Hippocampal formation (tissue), 2 donors: ENCODE measurements at places on chromosomes 4 and X.

- DNase-seq, result no peak
Measured at GRCh38 chrX:83819304-83819703, 41.6 kb upstream of the CYLC1 start.

DNA sequence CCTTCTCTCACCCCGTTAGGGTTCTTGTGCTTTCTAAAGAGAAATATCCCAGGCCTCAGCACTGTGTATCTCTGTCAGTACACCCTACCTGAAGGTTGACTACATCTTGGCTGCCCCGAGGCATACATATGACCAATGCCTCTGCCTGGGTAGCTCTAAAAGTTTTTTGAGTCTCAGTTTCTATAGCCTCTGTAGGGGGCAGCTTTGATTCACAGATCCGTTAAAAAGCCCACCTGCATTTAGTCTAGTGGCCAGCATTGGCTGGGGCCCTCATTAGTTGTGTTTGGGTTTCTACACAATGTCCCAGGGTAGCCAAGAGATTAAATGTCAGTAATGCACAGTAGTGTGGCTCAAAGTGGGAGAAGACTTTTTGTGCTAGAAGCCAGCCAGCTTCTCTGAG is 151.1 kb downstream of the CFAP299 start:
- no peak for DNase-seq

GRCh38 chr4:59945277-59945676 is 1254.8 kb upstream of the ADGRL3 start:
- DNase-seq, result no peak

- DNase-seq, result no peak
Measured at GRCh38 chrX:81925812-81926211, 723.9 kb downstream of the SH3BGRL start.

- no peak for DNase-seq
Measured at GRCh38 chr4:111334361-111334760, 711.5 kb upstream of the PITX2 start.

GRCh38 chrX:57286507-57287251 is at the start of gene FAAH2:
Gene FAAH2, plus strand, starts transcription at chrX:57286706. Its CDS starts 120 bp downstream, at chrX:57286826.
- no peak for DNase-seq

- no peak for DNase-seq
Measured at GRCh38 chr4:119657111-119657611, 28.6 kb upstream of the PDE5A start.

DNA sequence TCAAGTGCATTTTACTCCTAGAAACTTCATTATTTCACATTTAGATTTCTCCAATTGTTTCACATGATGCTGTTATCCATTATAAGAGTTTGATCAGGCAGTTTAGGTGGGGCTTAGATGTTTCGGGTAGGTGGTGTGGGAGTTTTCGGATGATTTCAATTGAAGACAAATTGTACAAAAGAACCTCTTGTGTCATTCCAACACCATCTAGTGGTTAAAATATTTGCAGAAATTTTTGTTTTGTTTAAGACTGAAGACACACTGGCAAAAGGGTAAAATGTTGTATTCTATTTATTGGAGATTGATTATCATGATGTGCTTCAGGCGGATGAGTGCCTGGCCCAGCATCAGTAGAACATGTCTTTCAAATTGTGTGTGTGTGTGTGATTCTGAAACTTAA is 212.7 kb downstream of the SH3BGRL start:
- no peak for DNase-seq

DNA sequence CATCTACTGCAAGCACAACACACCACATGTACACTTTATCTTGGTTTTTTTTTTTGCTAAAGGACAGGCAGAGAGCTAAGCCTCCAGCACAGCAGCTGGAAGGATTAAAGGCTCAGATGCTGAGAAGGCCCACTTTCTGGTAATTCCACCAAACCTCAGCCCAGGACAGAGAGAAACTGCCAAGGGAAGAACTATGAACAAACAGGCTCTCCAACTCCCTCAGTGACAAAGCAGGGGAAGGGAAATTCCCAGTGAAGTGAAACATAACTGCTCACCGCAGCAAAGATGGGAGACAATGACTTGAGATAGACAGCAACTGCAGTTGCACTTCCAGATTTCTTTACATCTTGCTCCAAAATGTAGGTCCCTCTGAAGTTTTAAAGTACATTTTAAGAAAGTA is 4.8 kb downstream of the PROM1 start:
- DNase-seq, result no peak

- DNase-seq, result no peak
Measured at GRCh38 chr4:22003878-22004277, 55.3 kb upstream of the KCNIP4 start.

DNA sequence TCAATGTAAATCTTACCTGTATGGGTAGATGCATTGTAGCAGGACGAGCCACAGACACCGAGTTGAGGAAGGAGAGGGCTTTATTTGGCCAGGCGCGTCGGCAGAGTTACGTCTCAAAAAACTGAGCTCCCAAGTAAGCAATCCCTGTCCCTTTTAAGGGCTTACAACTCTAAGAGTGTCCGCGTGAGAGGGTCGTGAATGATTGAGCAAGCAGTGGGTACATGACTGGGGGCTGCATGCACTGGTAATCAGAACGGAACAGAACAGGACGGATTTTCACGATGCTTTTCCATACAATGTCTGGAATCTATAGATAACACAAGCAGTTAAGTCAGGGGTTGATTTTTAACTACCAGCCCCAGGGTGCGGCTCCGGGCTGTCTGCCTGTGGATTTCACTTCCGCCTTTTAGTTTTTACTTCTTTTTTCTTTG is 524.9 kb upstream of the HTR2C start:
- no peak for DNase-seq

- no peak for DNase-seq
Measured at GRCh38 chrX:154375156-154375504, 696 bp upstream of the FLNA start.

- no peak for DNase-seq
Measured at GRCh38 chr4:75513526-75514130, 575 bp downstream of the RCHY1 start.

DNA sequence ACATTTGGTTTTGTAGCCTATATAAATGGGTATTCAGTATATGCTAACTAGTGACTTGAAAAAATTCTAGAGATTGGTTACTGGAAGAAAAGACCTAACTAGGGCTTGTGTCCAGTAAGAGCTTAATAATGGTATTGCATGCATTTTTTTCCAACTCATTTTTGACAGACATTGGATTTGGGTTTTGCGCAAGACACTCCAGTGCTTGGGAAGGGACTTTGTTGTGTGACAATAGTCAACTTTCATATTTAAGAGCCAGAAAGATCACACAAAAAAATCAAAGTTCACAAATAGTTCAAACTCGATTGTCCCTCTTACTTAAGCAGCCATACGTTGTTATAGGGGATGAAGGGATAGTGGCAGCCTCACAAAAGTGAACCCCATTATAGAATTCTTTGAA is 1.2 kb upstream of the HSD17B11 start:
- DNase-seq, result no peak

DNA sequence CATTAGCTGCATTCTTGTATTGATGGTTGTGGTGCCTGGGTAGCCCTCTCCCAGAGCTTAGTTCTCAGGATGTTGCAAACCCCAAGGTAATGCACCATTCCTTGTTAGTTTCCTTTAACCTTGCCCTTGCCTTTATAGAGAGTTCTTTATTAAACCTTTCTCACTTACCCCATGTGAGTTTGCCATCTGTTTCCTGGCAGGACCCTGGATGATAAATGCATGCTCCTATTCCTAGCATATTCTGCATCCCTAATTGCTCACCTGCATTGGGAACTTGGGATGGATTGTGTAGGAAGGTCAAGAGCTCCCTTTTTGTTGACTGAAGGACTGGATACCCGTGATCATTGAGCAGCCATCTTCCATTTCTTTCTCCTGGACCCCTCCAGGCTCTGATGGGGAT is 59.9 kb upstream of the AP1S2 start:
- no peak for DNase-seq

- no peak for DNase-seq
Measured at GRCh38 chr4:3324093-3324815, 31.4 kb downstream of the RGS12 start.

- no peak for DNase-seq
Measured at GRCh38 chrX:132622130-132622529, 133.3 kb upstream of the MBNL3 start.

GRCh38 chr4:130850019-130850524 is 1754.1 kb downstream of the C4orf33 start:
- DNase-seq, result no peak

DNA sequence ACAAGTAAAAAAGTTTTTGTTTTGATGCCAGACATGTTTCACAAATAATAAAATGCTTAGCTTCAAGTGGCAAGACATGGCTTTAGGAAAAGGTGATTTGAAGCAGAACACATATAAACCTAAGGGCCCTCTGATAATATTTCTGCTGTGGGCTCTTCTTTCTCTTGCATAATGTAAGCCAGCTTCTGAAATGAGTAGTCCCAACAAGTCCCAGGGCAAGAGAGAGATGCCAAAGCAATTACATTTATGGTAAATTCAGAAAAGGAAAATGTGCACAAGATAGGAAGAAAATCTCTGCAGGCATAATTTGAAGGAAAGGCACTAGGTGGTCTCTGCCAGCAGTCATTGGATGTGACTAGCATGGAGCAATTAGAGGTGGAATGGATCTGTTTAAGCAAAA is 170.8 kb upstream of the GALNT7 start:
- no peak for DNase-seq

DNA sequence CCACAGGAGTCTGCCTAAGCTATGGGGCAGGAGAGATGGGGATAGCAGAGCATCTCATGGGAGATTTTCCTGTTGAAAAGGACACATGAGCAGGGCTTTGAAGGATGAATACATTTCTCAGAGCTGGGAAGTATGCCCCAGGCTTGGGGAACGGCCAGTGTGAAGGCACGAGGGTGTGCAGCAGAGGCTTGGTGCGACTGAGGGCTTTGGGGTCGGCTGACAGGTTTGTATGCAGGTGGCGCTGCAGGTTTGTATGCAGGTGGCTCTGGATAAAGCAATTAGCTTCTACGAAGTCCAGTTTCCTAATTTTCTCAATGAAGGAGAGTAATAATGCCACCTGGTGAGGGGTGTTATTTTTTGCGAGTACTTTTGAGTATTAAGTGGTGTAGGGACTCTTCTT is 6.8 kb upstream of the KIAA0232 start:
- DNase-seq, result no peak

GRCh38 chr4:1177274-1178141 is 5.1 kb upstream of the SPON2 start:
- DNase-seq, result no peak

DNA sequence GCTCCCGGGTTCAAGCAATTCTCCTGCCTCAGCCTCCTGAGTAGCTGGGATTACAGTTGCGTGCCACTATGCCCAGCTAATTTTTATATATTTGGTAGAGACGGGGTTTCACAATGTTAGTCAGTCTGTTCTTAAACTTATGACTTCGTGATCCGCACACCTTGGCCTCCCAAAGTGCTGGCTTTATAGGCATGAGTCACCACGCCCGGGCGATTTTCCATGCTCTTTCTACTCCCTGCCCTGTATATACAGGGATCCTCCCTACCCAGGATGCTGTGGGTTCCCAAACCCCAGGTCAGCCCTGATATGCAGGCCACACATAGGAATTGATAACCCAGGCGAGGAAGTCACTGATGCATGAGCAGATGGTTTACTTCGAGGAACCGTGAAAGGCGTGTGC is 31.4 kb downstream of the SSX5 start:
- DNase-seq, result no peak

DNA sequence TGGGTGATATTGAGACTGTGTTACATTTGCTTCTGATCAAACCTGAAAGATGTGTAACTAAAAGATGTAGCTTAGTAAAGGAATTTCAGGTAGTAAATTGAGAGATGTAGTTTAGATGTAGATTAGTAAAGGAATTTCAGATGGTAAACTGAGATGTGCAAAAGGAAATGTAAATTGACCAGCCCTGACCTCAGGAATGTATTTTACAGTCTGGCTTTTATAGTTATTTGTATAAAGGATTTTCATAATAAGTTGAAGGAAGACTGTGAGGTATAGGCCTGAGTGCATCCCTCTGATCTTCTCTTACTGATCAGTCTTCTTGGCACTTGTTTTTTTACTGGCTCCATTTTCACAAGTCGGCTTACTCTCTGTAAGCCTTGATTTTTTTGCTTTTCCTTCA is 3.2 kb downstream of the KLHL2 start:
- no peak for DNase-seq

DNA sequence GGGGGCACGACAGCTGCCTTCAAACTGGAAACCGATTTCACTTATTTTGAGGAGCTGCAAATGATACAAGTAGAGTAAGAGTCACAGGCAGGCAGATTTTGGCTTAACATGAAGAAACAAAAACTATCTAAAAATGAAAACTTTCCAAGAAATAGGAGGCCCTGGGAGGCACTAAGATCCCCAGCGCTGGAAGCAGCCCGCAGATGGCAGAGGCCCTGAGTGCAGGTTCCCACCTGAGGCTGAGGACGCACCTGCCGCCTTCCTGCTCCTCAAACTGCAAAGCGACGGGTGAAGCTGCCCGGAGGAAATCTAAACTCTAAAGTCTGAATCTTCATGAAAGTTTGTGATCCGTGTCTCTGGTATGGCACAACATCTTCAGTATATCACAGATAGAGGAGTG is 138.7 kb downstream of the AFAP1 start:
- no peak for DNase-seq

DNA sequence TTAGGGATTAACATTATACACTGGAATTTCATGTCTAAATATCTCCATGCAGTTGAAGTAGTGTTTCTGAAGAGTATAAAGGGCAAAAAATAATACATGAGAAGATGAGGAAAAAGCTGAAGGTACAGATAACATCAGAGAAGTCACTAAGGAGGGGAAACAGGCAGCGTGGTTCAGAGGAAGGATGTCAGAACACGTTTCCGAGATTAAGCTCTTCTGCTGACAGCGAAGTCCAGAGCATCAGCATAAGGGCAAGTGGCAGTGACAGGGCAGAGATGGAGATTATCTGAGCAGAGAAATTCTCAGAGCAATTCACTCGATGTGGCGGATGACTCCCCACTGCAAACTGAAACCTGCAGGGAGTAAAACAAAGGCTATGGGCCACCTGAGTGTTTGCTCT is 443.2 kb upstream of the FRG1 start:
- no peak for DNase-seq

DNA sequence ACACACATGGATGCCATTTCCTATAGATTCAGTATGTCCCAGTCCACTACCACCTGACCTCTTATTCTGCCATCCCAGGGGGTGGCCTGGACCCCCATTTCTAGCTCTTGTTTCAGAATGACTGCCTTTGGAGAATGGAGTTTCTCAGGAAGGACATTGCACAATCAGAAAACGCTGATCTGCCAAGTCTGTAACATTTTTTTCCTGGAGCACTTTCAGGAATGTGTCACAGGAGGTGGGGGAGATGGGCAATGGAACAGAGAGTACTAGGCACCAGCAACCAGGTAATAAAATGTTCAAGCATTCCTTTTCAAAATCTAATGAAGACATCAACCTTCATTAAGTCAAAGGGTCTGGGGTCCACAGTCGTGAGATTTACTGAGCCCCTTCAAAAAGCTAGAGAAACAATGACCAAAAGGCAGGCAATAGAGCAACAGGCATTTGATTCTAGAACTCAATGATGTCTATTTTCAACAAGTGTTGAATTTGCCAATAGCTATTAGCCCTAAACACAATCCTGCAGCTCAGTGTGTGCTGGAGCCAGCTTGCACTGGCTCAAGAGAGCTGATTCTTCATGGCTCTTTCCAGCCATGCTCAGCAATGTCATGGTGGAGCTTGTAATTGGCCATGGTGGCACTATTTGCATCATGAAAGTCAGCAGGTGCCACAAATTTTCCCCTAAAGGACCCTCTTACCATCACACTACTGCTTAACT is 87.1 kb downstream of the KDR start:
- no peak for DNase-seq
